NCI-H2171 treated with DMSO at 0.1 percent for 48 hours (cell line): ENCODE measurements at places on chromosomes 6 and 20.

DNA sequence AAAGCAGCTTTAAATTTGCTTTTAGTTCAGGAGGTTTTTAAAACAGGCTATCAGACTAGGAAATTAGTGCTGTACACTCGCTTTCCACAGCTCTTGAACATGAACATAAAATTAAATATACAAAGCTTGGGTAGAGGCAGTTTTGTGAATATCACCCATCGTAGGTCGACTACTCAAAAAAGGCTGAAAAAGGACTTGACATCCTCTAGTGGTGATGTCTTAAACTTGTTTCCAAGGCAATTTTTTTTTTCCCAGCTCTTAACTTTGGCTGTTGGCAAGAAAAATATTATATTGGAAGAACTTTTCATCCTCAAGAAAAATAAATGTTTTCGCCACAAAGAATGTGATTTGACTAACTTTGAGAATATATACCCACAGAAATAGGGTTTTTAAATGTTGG, 2.9 kb downstream of the MAP7 start:
- peak; percentile 65 for DNase-seq

DNA sequence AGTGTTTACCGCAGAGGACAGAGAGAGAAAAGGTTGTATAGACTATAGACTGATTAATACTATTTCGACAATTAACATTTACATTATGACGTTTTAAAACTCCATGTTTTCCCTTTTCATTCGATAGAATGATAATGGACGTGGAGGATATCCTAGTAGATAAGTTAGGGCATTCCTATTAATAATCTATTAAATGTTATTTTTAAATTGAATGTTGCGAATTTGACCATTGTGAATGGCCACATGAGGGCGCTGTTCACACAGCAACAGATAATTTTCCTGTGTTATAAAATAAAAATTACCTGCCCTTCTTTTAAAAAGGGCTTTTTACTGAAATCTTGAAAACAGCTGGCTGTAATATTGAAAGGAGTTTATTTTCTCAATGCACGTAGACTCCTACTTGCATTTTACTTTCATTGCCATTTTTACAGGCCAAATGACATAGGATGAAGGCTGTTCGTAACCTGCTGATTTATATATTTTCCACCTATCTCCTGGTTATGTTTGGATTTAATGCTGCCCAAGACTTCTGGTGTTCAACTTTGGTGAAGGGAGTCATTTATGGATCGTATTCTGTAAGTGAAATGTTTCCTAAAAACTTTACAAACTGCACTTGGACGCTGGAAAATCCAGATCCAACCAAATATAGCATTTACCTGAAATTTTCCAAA, 3.3 kb downstream of the ADGRB3 start:
- peak; percentile 52 for DNase-seq

GRCh38 chr20:36113566-36114250, 40.8 kb upstream of the EPB41L1 start:
- no peak for DNase-seq

- no peak for DNase-seq
These were observed 29.0 kb downstream of the PCK1 start for GRCh38 chr20:57589728-57590484.

- no peak for DNase-seq
These were observed 187.6 kb downstream of the SOX4 start for GRCh38 chr6:21781128-21781527.

DNA sequence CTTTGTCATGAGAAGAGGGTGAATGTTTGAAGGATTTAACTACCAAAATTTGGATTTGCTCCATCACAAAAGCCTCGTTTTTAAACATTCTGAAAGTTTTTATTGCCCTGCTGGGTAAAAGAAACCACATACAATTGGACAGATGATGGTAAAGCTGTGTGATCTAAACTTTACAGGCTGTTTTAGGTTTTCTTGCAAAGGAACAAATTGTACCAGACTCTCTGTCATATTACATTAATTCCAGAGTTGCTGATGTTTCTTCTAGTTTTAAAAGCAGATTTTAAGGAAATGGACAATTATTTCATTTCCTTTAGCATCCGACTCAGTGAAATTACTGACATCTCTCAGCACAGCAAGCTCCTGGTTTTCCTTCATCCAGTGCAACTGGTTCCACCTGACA, 53.2 kb downstream of the CRYBG1 start:
- DNase-seq = no peak

GRCh38 chr6:43893073-43893472, 123.1 kb downstream of the VEGFA start:
- no peak for DNase-seq

GRCh38 chr20:59794555-59794954, 138.9 kb downstream of the SYCP2 start:
- DNase-seq = no peak

DNA sequence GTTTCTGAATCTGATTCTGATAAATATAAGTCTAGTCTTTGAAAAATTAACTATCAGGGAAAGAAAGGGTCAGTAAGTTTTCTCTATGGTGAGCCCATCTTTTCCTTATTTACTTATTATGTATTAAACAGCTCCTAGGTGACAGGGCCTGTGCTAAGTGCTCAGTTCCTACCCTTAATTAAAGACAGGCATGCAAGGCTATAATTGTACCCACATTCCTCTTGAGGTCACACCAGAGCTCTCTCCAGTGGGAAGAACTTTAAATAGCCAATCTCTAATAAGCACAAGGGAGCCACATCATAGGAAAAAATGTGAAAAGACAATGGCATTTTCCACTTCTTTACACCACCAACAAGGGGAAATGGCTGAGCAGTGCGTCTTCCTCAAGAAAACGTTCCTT, 421.8 kb upstream of the SLC35B3 start:
- DNase-seq = no peak

GRCh38 chr20:51508158-51508557, 34.4 kb downstream of the NFATC2 start:
- DNase-seq = no peak

DNA sequence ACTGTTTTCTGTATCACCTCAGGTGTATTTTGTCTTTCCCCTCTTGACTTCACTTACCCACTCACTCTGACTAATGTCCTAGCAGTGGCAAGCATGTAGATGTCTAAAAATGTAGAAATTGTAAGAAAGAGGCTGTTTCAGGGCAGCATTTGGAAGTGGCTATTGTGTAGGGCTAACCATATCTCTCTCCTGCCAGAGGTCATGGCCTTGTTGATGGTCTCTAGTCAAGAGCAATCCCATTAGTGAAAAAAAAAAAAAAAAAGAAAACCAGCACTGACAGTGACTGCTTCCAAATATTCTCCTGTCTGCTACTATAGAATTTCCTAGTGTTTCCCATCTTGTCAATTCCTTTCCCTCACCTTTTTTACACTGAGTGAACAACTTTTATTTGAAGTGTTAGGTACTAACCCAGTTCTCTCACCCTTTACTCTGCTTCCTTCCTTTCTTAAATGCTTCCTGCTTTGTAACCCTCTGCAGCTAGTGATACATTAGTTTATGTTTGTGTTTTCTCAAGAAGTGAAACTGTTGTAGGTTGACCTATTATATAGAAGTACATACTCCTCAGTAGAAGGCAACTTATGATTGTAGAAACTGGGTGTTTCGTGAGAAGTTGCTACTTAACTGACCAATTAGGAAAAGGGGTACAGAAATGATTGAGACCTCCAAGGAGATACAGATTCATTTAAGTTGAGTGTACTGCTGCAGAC, 174.1 kb upstream of the PTPRK start:
- no peak for DNase-seq

DNA sequence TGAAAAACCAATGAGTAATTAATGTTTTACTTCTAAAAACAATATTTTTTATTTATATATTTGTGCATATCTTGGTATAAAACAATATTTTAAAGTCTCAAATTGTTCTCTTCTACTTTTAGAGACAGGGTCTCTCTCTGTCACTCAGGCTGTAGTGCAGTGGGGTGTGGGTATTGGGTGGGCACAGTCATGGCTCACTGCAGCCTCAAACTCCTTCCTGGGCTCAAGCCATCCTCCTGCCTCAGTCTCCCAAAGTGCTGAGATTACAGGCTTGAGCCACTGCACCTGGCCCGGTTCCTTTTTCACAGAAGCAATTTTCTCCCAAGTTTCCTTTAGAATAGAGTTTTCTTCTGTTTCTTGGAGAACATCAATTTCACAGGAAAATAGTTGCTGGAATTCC, 102.8 kb downstream of the TMEM242 start:
- no peak for DNase-seq

DNA sequence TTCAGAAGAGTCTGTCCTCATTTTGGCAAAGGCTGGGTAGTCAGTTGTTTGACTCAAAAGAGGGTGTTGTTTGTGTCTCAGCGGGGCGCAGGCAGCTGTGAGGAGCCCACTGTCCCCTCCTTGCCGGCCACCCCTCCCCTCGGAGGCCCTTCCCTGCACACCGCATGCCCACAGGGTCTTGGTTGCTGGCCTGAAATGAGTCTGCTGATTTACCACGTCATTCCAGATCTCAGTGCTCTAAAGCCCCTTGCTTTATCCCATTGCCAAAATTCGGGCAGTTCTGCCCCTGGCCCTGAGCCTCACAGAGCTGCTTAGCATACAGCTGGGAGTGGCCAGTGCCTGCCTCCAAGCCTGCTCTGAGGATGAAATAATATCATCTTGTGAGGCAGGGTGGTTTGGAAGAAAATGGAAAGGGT, 220.7 kb downstream of the UST start:
- DNase-seq = no peak

DNA sequence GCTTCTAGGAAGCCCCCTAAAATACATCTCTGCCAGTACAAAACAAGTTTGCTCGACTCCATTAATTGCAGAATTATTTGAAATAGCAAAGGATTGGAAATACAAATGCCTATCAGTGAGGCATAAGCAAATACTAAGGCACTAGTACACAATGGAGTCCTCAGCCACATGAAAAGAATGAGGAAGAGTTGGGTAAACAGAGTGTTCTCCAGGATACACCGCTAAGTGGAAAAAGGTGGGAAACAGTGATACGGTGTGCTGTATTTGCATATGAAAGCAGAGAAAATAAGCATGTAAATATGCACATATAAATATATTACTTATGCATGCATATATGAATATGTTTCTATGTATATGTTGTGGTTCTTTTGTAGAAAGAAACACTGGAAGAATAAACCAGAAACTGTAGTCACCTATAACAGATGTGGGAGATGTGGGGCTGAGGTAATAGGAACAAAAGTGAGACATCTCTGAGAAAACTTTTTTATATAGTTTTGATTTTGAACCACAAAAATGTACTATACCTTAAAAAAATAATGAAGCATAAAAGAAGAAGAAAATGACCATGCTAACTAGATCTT, 143.4 kb upstream of the MYLIP start:
- DNase-seq = no peak

DNA sequence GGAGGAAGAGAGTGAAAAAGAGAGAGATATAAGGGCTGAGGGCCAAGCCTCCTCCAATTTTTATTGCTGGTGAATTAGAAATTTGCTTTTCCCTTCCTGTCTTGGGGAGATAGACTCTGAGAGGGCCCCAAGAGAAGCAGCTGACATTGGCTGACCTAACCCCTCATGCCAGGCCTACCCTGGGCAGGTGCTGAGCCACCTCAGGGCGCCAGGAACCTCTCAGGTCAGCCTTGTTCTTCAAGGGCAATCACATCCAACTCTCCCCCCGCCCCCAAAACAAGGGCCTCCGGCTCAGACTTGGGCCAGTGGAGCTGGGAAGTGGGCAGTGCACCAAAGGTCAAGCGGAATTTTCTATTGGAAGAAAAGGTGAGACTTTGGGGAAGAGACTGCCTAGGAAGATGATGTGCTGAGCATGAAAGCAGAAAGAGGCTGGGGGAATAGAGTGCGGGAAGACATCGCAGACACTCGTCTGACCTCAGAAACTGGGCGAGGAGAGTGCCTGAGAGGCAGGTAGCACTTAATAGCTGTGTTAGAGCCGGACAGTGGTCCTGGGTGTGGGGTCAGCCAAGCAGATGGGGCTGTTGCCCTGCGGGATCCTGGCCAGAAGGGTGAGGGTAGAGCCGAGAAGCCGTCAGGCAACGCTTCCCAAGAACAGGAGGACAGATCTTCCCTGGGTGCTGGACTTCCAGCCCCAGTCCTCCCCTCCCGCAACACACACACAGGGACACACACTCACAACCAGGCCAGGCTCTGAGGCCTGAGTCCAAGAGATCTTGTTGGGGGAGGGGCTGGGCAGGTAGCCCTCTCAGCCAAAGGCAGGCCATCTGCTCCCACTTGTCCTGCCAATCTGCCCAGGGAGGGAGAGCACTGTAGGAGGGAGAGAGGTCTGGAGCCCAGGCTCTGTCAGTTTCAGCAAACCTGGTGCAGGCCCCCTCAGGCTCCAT, 3.7 kb upstream of the FASTKD5 start:
- peak; percentile 57 for DNase-seq

DNA sequence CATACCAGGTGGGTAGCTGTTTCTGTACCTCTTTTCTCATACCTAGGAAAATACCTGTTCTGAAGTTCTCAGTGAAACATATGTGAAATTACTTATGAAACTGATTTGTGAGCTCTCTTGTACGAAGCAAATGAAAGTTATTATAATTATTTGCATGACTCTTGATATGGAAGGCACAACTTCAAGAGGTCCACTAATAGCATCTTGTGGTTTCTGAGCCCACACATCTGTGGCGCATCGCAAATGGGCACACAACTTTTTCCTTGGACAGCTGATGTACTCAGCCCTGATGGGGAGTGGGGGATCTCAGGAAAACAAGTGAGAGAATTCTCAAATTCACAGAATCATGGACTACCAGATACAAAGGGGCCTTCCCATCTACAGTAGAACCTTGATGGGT, 432.3 kb downstream of the CD83 start:
- DNase-seq = no peak

DNA sequence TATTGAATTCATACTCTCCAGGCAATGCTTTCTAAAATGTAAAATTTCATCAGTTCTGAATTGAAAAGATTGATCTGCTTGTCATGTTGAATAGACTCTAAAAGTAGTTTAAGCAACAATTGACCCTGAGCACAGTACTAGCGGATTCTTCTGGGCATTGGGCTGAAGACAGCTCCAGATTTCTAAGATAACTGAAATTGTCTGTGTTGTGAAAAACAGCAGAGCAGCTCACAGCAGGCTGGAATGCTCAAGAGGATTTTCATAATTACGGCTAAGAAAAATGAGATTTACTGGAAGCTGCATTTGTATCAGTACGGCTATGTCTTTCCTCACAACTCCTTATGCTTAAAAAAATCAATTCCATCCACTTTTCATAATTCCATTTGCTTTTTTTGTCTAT, 373.7 kb downstream of the HACE1 start:
- DNase-seq = no peak

- DNase-seq = no peak
These were observed 49.7 kb downstream of the BCAS4 start for GRCh38 chr20:50844430-50845100.
